ENCODE measurements at places on chromosomes 16 and 17.

DNA sequence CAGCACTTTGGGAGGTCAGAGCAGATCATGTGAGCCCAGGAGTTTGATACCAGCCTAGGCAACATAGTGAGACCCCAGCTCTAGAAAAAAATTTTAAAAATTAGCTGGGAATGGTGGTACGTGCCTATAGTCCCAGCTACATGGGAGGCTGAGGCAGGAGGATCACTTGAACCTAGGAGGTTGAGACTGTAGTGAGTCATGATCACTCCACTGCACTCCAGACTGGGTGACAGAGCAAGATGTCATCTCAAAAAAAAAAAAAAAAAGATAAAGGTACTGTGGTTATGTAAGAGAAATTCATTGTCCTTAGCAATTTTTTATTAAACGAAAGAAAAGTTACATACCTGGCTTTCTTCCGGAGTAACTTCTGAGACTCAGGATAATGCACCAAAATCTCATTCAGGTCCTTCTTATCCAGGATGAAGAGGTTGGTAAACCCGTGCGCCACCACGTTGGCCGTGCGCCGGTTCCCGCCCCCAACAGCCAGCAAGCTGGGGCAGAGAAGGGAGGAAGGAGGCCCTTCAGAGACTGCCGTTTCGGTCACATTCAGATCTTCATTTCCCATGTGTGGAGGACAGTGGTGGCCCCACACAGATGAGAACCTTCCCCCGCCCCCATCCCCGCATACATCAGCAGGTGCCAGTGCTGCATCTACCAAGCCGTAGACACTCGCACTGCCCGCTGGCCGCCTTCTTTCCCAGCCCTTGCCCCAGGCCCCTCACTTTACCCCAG is 73.7 kb downstream of the CNGB1 start:
- DNase-seq: no peak

DNA sequence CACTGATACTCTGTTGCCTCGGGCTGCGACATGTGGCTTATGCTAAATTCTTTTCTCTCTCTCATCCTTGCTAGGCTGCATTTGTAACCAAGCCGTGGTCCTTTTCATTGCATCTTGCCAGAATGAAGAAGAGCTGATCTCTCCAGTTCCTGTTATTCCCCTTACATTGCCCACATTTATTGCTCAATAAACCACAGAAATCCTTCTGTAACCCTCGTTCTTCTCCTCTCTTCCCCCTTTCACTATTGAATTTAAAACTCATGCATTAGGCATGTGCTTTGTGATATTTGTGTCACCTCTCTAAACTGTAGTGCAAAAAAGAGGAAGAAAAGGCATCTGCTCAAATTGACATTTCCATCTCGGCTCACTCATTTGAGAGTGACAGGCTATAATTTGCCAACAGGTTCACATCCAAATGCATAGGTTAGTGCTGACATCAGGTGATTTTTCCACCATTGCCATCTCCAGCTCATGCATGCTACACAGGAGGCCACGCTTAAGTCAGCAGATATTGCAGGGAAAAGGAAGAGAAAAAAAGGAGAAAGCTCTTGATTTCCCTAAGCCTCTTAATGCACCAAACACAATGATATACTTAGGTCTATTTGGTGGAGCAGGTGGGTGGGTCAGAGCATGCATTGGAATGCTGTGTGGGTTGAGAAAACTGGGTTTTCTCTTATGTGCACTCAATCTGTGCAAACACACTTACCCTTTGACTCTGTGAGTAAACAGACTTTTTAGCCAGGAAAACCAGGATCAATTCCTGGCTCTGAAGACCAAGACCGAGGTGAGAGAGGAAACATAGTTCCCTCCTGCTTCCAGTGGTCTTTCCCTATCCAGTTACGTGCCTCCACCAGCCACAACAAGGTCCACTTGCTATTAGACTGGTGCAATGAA is 642.7 kb downstream of the HS3ST4 start:
- DNase-seq: no peak

DNA sequence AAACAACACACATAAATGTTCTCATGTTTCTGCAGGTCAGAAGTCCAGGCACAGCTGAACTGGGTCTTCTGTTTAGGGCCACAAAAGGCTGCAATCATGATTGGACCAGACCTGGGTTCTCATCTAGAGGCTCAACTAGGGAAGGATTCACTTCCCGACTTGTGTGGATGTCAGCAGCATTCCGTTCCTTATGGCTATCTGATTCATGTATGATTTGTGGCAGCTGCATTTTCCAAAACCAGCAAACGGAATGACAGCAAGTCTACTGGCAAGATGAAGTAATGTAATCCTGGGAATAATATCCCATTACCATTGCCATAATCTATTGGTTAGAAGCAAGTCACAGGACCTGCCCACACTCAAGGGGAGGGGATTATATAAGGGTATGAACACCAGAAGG is 22.1 kb downstream of the CEP112 start:
- no peak for DNase-seq

GRCh38 chr17:17511293-17511741 is 15.1 kb upstream of the RASD1 start:
- no peak for DNase-seq

DNA sequence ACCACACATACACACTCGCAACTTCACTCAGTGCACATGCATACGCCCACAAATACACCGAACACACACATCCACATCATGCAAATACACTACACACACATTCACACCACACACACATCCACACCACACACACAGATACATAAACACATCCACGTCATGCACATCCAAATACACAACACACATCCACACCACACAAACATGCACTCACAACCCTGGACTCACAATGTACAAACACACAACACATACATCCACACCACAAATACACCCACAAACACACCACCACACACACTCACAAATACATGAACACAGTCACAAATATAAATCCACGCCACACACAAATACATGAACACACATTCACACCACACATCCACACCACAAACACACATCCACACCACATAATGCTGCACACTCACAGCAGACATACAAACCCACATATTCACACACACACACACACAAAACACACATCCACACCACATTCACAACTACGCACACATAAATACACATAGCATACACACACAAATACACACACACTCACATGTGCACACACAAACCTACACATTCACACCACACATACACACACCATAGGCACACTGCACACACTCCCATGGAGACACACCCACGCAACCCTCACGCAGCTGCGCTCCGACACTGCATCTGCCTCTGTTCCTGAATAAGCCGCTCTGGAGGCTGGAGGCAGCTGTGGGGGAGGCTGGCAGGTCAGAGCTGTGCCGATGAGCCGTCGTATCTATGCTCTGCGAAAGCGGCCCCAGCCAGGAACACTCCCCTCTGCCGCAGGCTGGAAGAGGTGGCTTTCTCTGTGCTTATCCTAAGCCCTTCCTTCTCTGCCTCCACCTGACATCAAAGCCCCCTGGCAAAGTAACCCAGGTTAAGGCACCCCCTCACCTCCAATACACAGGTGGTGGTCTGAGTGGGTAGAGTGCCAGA is 141.8 kb downstream of the GRIN2A start:
- DNase-seq: no peak
